ENCODE measurements at places on chromosomes 7 and 10.
A peak's percentile ranks its signal among the peaks of the same experiment; 100 is the strongest.

DNA sequence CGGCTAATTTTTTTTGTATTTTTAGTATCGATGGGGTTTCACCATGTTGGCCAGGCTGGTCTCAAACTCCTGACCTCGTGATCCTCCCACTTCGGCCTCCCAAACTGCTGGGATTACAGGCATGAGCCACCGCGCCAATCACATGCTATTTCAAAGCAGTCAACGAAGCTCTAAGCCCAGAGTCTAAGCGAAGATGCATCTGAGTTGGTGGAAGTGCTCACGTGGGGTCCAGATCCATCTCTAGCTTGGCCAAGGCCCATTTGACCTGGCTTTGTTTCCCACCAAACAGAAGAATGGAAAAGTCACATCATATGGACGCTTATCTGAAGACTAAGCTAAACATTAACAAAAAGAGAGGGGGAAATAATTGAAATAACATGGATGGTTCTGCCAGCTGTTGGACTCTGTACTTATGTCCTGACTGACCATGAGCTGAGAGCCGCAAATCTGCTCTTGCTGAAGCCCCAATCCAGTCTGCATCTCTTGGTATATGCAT, 3.8 kb upstream of the GTF2I start:
- no peak for DNase-seq

GRCh38 chr7:74606909-74607510, 50.5 kb upstream of the GTF2I start:
- DNase-seq = no peak

DNA sequence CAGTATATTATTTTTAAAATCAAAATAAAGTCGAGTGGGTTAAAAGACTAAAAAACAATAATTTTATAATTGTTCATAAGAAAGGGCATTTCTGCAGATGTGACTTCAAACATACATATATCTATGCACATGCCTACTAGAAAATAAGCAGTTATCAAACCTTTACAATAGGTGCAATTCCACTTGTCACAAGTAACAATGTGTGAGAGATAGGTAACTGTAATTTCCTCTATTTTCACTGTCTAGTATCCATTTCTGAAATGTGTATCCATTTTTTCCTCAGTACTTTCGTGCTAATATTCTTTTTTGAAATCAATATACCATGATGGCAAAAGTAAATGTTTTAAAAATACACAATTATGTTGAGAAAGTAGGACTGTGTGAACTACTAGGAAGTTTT, 96.9 kb upstream of the GNAI1 start:
- no peak for DNase-seq

- no peak for DNase-seq
These were observed 1127.3 kb upstream of the AUTS2 start for GRCh38 chr7:68470836-68471435.

- no peak for DNase-seq
These were observed 73.0 kb downstream of the ZRANB1 start for GRCh38 chr10:125014836-125015355.

DNA sequence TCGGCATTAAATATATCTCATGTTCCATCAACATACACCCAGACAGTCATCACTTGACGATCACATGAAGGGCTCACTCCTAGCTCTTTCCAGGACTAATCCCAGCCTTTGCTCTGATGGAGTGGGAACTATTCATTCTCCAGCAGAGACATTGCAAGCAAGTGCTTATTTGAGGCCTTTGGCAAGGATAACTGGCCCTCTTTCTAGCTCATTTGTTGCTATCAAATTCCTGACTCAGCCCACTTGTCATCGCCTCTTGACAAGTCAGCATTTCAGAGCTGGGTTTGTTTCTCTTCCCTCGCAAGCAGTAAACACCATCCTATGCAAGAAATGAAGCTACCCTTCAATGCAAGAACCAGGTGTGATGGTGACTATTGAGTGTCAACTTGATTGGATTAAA, 1165.7 kb upstream of the AUTS2 start:
- no peak for DNase-seq

- no peak for DNase-seq
These were observed 57.6 kb downstream of the LRGUK start for GRCh38 chr7:134184767-134185166.

DNA sequence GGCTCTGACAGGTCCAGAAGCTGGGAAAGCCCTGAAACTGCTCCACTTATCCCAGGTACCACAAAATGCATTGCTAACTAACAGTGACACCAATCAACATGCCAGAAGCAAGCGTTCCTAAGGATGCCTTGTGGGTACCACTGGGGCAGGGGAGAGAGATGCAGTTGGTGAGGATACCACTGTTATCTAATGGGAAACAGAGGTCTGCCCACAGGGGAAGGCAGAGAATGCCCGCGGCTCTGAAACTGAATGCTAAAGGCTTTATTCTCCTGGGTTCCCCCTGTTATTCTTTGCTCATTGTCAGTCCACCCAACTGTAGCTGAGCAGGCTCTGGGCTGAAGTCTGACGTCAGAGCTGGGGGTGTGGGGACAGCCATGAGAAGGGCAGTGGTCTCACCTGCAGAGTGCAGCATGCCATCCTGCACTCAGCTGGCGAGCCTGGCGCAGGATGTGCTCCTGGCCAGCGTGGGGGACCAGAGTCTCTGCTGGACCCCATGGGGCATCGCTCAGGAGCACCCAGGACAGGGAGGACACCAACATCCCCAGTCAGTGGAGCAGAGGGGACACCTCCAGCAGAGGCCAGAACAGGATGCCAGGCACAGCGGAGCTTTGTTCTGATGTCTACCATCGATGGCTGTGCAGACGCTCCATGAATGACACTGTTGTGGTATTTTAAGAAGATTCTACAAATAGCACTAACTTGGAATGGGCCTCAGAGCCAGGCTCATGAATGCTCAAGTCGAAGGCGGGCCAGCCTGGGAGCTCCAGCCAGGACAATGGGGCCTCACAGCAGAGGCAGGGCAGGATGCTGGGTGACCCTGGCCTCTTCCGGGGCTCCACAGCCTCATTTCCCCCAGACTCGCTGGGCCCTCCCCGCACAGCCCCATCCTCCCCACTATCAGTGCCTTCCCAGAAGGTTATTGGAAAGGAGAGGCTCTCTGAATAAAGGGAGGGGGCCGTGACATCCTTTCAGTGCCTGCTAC, 95.8 kb downstream of the ARHGAP22 start:
- no peak for DNase-seq

DNA sequence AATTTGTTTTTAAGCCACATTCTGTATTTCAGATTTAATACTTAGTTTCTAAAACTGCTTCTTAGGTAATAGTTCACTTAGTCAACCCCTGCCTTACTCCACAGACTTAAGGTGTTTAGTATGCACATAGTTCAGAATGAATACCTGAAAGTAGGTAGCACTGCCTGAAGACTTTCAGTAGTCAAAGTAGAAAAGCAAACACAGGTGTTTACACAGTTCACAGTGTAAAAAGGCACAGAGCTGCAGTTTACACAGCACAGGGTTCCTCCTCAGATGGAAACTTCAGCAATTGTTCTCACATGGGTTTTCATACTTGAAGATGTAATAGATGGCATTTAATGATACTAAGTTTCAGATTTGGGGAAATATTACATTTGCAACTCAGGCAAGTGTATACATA, 3.1 kb upstream of the PKD1L1 start:
- DNase-seq = no peak

GRCh38 chr7:1693991-1694524, 24.0 kb downstream of the ELFN1 start:
- DNase-seq = peak; percentile 28

GRCh38 chr7:12481722-12482121, 78.1 kb upstream of the VWDE start:
- peak; percentile 10 for DNase-seq

DNA sequence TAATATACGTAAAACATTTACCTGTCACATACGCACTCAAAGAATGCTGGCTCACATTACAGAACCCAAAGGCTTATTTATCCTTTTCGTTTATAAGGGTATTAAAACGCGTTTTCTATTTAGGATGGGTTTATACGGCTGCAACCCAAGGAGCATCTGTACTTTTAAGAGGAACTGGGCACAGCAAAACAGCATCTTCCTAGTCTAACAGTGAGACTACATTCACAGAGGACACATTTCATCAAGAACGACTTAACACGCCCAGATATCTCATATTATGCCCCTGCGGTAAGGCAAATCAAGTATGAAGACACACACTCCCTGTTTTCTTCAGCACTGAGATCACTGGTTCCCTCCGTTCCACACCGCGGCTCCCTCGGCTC, 533 bp upstream of the DMTF1 start:
- DNase-seq = no peak

GRCh38 chr10:55631071-55631654, 729.9 kb downstream of the ZWINT start:
- peak; percentile 7 for DNase-seq

GRCh38 chr10:15232279-15232678, 63.8 kb upstream of the NMT2 start:
- DNase-seq = no peak

DNA sequence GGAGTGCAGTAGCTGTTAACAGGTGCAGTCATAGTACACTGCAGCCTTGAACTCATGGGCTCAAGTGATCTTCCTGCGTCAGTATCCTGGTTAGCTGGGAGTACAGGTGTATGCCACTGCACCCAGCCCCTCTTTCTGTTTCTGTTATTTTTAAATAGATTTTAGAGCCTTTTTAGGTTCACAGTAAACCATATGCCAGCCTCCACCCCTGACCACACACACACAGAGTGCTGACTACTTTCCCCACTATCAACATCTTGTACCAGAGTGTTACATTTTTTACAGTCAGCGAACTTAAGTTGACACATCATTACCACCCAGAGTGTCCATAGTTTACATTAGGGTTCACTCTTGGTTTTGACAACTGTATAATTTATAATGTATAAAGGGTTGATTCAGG, 32.1 kb downstream of the MARCHF5 start:
- no peak for DNase-seq

DNA sequence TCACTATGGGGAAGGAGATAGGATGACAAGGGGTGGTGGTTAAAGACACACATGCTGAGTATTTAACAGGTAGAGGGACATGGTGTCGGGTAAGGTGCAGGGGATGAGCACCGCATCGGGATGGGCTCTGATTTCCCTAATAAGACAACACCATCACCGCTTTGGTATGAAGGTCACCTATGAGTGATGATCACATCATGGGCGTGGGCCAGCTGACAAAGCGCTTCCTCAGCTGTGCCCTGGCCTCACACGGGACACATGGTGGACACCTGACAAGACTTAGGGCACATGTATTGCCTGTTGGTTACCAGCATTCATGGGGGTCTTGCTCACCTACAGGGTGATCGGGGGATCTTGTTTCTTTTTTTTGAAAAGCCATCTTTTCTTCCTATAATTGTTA, 12.8 kb downstream of the C7orf57 start:
- no peak for DNase-seq

GRCh38 chr10:72886621-72887020, 6.9 kb upstream of the OIT3 start:
- DNase-seq = no peak

- no peak for DNase-seq
These were observed 203.5 kb downstream of the HIBADH start for GRCh38 chr7:27459021-27459730.

DNA sequence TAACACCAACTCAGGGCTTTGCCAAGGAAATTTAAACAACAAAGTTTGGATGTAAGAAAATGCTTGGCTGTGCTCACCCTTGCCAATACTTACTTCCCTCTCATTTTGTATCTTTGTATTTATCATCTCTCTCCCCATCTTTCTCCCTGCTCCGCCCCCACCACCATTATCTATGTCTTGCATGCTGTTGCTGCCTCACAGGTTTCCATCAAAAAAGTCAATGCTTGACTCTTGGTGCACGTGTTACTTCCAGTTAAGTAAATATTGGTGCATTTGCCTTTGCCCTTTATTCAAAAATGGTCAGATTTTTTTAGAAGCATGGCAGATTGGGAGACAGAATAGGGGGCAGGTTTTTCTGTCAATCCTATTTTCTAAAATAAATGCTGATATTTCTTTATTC, 626.0 kb downstream of the ACTR3B start:
- DNase-seq = no peak

DNA sequence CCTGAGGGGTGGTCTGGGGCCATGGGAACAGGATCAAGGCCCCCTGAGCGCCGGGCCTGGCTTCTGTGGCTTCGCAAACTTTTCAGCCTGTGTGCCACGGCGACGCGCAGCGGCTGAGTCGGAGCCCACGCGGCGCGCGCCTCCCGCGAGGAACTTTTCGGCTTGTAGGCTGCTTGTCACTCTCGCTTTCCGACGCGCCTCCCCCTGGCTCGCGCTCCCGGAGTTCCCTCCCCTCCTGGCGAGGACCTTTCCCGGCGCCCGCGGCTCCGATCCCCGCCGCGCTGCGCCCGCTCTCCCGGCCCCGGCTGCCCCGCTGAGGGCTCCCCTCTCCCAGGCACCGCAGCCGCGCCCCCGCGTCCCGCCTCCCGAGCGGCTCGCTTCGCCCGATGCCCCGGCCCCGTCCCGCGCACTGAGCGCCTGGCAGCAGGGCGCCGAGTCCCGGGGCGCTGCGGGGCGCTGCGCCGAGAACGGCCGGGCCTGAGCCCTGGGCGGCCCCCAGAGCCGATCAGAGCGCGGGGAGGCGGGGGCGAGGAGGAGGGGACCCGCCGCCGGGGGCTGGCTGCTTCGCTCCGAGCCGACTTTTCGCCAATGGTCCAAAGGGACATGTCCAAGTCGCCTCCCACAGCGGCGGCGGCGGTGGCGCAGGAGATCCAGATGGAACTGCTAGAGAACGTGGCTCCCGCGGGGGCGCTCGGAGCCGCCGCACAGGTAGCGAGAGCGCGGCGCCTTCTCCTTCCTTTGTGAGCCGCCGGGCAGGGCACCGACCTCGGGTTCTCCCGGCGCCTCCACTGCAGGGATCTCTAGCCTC, at the start of gene CACNB2:
TSS of gene CACNB2 (plus strand) at position 276 of the 808 bp plus-strand sequence.
- peak; percentile 87 for DNase-seq

GRCh38 chr10:100866010-100866409, 46.8 kb upstream of the SLF2 start:
- DNase-seq = no peak

DNA sequence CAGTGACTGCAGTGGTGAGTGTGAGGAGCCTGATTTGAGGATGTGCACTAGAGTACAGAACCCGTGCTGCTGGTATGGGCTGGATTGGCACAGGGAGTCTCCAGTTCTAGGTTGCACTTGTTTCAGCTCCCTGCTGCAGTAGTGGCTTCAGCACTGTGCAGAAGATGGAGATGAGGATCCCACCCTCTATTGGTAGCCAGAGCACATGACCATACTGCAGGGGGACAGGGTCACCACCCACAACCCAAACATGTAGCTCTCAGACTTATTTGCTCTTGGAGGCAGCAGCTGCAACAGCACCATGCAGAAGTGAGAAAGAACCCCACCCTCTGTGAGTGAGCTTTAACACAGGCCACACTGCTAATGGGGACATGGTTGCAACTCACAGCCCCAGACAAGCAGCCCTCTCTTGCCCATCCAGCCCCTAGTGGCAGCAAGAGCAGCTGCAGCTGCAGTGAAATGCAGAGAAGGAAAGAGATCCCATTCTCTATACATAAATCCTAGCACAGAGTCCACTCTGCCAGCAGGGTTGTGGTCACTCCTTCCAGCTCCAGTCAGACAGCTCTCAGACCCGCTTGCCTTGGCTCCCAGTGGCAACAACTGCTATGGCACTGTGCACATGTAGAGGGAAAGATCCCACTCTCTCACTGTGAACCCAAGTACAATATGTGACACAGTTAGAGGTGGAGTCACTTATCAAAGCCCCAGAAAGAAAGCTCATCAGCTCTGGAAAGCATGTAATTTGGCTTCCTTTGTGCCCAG, 51.4 kb upstream of the SCIN start:
- DNase-seq = peak; percentile 15

- DNase-seq = no peak
These were observed 20.4 kb upstream of the LMTK2 start for GRCh38 chr7:98086281-98086718.

Data from adipocyte (in vitro differentiated cells).